Stimulated activated CD8-positive, alpha-beta memory T cell treated with anti-CD3 and anti-CD28 coated beads, Interleukin-4, amount 100 ng/mL, for 4 hours (primary cell): ENCODE measurements at places on chromosomes 2 and 18.

- no peak for DNase-seq
These were observed 79.4 kb upstream of the AGAP1 start for GRCh38 chr2:235414422-235414821.

DNA sequence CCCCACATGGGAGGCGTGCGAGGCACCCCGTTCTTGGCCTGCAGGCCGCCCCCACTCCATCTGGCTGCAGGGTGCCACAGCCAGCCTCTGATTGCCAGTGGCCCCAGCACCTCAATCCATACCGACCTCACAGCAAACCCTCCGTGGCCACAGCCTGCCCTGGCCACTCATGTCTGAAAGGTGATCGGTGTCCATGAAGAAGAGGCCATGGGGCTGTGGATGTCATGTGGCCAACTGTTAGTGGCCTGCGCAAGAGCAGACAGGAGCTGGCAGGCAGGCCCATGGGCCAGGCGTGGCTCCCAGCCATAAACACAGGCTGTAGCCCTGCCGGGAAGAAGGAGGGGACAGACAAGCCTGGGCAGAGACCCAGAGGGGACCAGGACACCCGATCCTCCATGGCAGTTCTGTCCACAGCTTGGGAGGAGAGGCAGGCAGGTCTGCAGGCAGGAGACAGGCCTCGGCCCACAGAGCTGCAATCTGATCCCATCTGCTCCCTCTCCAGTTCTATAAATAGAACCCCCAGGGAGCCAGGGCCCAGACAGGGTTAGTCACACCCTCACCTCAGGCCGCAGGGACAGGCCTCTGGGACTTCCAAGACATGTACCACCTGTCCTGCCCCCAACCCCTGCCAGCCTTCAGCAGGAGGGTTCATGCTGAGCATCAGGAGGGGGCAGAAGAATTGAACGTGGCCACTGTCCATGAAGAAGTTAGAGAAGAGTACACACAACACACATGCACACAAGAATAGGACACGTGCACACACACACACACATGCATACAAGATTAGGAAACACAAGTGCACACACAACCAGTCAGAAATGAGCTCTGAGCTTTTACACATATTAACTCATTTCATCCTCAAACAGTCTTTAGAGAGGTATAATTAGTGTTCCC lies 16.9 kb downstream of the STEAP3 start:
- DNase-seq: no peak

GRCh38 chr2:118614841-118615271 lies 232.6 kb downstream of the EN1 start:
- no peak for DNase-seq

- DNase-seq: no peak
These were observed 38.7 kb downstream of the SCG2 start for GRCh38 chr2:223563462-223563861.

DNA sequence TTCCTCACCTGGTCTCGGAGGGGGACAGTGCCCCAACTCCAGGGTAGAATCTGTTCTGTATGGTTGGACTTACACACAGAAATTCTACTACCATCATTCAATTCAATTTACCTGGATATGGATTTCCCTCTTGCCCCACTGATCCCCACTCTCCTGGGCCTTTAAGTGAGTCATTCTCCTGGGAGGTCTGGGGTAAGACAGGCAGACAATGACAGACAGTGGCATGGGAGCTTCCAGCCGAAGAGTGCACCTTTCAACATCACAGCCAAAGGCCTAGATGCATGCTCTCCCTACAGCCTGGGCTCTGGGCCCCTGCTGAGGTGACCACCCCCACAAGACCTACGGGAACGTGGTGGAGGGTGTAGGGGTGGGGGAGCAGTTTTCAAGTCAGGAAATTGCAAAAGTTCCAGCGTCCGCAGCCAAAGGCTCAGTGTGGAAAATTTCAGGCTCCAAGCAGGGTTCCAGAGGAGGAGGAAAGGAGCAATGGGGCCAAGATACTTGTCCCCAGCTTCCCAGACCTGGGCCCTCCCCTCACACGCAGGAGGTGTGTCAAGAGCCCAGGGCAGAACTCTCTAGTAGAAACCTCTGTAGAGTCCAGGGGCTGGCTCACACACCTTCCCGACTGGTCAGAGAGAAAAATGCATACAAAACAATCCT lies 296.4 kb downstream of the CYP26B1 start:
- no peak for DNase-seq

DNA sequence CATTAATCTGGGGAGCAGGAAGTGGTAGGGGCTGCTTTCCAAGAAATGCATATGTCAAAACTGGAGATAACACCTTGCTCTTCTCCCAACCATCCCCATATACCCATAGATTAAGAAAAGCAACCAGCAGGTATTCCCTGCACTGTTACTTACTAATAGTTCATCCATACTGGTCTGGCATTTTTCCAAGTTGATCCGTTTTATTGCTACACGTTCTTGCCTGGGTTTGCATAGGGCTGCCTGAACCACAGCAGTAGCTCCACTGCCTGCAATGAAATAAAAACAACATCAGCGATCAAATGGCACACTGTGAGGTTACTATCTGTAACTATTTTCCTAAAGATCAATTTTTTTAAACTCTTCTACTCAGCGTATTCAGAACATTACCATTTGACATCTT lies 65.6 kb downstream of the STK39 start:
- no peak for DNase-seq

- no peak for DNase-seq
These were observed 143.9 kb upstream of the CREB1 start for GRCh38 chr2:207385903-207386302.

GRCh38 chr18:9404565-9405060 lies 70.0 kb downstream of the TWSG1 start:
- no peak for DNase-seq

DNA sequence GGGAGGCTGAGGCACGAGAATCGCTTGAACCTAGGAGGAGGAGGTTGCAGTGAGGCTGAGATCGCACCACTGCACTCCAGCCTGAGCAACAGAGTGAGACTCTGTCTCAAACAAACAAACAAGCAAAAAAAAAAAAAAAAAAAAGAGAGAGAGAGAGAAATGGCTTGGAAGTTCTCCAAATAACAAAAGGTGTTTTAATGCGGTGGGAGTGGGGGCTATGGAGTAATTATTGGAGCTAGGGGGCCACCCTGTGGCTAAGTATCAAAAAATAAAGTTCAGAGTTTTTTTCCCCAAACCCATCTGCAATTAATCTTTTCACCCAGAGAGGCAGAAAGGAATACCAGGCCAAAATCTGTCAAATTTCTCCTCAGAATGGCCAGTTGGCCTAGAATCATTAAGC lies 23.0 kb upstream of the CEP68 start:
- no peak for DNase-seq

GRCh38 chr2:76953733-76954347 lies 568.3 kb downstream of the LRRTM4 start:
- DNase-seq: no peak

- DNase-seq: no peak
These were observed 7.2 kb downstream of the AGAP1 start for GRCh38 chr2:235500761-235501672.

DNA sequence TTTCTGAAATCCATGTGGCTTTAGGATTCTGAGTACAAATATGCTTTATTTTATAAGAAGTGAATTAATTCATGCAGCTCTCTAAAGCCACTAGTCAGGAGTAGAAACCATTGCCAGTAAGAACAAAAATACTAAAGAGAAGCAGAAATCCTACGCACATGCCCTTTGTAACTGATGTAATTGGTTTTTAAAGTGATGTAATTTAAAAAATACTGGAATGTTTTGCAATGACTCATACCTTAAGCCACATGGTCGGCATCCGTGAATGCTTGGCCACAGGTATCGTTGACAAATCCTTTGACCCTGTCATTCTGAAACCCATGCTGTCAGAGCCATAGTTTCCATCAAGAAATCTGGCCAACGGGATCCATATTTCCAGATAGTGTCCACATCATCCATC lies 213.3 kb downstream of the ACKR3 start:
- DNase-seq: no peak

- no peak for DNase-seq
These were observed 231.7 kb downstream of the VAPA start for GRCh38 chr18:10145546-10145945.

- DNase-seq: no peak
These were observed 173.7 kb downstream of the ZEB2 start for GRCh38 chr2:144346229-144346628.

DNA sequence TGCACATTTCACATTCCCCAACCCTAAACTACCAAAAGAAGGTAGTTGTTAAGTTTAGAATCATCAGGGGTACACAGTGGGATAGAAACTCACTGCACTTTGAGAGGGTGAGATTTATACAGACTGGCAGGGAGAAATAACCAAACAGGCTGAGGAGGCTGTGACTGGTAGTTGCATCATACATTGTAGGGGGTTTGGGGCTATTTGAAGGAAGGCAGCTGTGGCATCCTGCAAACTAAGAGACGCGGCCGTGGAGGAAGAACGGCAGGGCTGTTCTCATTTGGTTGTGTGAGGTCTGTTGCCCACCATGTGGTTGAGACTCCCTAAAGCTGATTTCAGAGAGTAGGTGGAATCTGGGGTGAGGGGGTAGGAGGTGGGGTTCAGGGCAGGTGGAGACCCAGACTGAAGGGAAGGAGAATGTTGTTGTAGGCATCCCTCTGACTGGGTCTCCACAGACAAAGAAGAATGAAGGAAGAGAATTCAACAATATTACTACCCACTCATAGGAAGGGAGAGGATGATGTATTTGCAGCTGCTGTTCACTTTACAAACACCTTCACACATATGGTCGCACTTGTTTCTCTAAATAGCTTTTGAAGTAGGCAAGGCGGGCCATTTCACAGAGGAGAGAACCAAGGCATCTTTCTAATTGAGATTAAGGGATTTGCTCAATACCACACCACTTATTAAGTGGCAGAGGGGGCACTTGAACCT lies 170.9 kb upstream of the SIX2 start:
- no peak for DNase-seq

DNA sequence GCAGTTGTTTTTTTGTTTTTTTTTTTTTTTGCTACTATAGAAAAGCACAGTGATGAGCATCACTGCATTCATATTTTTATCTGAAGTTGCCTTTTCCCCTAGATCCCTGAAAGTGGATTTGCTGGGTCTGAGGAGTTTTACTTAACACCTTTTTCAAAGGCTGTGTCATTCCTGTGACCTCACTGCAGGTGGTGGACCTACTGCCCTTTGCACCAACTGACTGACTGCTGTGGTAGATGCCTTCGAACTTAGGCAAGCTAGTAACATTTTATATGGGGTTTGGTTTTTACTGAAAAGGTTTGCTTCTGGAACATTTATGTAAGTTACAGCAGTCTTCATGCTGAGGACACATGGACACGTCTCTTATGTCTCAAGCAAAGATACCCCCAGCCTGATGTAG lies 36.2 kb downstream of the SPTBN1 start:
- no peak for DNase-seq

DNA sequence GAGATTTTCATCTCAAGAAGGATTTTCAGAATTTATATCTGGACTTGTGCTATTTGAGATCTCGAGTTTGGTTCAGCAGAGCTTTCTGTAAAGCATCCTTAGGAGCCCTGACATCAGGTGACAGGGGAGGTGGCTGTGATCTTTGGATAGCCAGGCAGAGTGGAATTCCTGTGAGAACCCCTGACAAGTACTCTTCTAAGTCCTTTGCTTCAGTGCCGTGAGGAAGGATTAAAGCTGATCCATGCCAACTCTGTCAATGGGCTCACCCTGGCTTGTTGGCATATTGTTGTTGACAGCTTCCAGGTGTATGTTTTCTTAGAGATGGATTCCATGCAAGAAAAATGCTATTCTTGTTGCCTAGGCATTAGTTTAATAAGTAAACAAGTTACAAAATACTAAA lies 38.0 kb upstream of the NFE2L2 start:
- no peak for DNase-seq

DNA sequence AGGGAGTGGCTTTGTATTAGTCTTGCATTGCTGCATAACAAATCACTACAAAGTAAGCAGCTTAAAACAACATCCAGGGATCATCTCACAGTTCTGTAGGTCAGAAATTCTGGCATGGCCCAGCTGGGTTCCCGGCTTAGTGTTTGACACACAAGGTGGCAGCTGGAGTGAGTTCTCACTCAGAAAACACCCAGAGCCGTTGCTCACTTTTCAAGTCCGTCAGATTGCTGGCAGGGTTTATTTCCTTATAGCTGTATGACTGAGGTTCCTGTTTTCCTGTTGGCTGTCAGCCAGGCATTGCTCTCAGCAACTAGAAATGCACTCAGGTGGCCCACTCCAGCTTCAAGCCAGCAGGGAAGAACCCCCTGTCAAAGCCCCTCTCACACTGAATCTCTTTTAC lies 324.1 kb downstream of the CCDC178 start:
- DNase-seq: no peak

DNA sequence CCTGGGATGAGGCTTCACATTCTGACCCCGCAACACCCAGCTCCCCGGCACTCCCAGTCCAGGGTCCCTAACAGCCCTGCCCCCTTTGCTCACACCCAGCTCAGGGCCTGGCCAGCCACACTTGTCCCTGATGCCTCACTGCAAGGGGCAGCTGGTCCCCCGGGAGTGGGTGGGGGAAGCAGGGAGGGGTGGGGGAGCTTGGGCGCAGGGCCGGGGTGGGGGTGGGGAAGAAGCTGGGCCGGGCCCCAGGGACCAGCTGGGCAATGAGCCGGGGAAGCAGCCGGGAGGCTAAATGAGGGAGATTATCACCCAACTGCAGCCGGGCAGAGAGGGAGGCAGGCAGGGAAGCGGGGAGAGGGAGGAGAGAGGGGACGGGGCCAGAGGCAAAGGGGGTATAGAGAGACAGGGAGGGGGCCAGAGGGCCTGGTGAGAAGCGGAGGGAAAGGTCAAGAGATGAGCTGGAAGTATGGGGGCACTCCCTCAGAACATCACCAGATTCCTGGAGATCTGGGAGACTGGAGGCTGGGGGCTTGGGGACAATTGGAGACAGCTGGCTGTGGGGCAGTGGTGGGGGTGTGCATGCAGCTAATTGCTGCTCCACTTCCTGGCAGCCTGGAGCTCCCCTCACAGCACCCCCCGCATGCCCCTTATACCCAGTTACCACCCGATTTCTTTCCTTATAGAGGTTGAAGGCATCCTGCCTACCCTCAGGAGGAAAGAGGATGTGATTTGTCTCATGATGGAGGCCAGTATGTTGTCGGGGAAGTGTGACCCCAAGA lies 2.5 kb upstream of the ASIC4 start:
- DNase-seq: no peak

DNA sequence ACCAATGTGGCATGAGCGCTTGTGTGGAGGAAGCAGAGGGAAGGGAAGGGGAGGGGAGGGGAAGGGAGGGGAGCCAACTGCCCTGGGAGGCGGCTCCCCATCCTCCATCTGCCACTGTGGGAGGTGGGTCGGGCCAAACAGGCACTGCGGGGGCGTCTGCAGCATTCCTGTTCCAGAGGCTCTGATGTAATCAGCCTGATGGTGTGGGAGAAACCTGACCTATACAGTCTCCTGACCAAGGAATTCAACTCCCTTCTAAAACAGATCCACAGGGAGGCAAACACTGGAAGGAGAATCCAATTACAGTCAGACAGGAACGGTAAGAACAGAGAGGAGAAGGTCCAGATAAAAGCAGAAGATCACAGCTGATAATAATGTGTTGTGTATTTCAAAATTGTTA lies 88.8 kb downstream of the CD8B2 start:
- DNase-seq: no peak

GRCh38 chr2:228181098-228182019 lies at the start of gene SPHKAP:
TSS of gene SPHKAP (minus strand) at chr2:228181687. CDS start at chr2:228181598, 89 bp downstream.
- no peak for DNase-seq

GRCh38 chr2:142112757-142113221 lies 18.0 kb downstream of the LRP1B start:
- no peak for DNase-seq

GRCh38 chr2:101036562-101036961 lies 34.5 kb downstream of the RPL31 start:
- DNase-seq: no peak
